HepG2 (cell line): ENCODE measurements at places on chromosomes 3 and 15.

- DNase-seq = peak; percentile 91
These were observed 119.6 kb downstream of the ASB7 start for GRCh38 chr15:100721758-100722550.

GRCh38 chr3:160671231-160671630 is 5.7 kb upstream of the ARL14 start:
- no peak for DNase-seq

- peak; percentile 23 for DNase-seq
These were observed 269.5 kb downstream of the SUCLG2 start for GRCh38 chr3:67384760-67385397.

- peak; percentile 76 for DNase-seq
These were observed at the start of gene KPNA1 for GRCh38 chr3:122514123-122515019. TSS of gene KPNA1 (minus strand) at chr3:122514939. CDS start at chr3:122496565, 18,374 bp downstream.

- peak; percentile 6 for DNase-seq
These were observed 65.6 kb upstream of the CTXND1 start for GRCh38 chr15:80317389-80318182.

DNA sequence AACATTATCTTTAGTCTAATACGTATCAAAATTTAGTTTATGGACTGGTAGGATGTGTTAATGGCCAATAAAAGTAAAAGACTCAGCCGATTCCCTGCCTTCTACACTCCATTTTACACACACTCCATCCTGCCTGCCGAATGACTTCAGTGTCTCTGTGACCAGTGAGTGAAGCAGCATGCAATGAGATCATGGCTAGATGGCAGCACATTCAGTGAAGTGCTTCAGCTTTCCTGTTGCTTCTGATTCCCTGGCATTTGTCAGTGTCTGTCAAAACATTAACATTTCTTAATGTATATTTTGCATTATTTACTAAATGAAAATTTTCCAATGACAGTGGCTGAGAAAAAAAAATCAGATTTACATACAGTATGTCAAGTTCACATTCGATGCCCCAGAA is 412.0 kb downstream of the FHIT start:
- DNase-seq = no peak

DNA sequence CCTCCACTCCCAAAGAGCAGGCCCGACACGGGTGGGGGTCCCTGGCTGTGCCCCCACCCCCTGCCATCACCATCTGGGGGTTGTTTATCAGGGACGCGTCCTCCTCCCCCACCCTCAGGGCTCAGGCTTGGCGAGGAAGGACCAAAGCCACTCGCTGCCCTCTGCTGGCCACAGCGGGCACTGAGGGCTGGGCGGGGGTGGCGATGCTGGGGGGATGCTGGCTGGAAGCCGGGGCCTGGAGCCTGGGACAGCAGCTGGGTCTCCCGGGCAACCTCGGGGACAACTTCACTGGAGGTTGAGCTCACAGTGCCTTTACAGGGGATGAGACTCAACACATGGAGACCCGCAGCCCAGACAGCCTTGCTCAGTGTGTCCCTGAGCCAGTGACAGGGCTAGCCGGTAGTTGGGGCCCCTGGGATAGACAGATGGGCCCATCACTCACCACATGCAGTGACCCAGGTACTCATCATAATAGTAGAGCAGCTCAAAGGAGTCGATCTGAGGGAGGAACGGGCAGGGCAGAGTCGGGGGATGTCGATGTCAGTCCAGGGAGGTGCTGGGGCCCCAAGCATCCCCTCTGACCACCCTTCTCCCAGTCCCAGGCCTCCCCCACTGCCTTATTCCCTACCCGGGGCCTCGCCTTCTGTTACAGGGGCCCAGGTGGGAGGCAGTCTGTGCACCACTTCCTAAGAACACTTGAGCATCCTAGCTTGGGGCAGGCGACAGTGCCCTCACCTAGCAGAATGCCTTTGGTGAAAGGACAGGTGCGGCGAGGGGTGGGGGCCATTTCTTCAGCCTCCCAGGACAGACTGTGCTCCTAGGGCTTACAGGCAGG is 5.9 kb upstream of the CALML4 start:
- no peak for DNase-seq

DNA sequence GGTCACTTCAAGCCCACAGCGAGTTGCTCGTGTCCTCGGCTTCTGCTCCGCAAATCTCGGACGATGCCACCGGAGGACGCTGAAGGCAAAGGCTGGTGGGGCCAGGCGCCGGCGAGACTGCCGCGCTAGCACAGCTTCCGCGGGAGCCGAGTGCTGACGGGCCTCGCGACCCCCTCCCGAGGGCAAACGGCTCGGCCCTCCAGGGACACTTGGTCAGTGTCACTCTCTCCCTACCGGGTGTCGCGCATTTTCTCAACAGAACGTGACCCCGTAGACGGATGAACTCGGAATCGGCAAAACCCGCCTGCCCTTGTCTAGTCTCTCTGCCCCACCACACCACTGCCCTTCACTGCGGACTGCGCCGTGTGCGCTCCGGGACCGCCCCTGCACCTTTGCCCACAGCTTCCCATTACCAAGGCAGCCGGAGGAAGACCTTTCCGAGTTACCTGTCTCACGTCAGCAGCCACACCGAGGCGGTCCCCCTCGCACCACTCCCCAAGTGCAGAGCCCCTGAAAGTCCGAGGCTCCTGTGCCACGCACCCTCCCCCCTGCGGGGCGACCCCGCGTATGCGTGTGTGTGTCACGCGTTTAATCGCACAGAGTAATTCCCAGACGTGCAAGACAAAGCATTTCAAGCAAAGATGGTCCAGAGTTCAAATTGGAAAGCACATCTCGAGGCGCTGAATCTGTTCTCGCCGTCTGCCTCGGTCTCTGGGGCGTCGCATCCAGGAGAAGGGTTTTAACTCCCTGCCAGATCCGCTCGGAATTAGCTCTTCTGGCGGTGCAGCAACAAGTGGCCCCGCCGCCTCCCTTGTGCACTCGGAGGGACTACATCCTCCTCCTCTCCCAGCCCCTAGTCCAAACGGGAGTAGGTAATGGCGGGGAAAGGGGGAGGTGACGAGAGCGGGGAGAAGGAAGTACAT is 245.0 kb upstream of the TOPAZ1 start:
- DNase-seq = no peak

DNA sequence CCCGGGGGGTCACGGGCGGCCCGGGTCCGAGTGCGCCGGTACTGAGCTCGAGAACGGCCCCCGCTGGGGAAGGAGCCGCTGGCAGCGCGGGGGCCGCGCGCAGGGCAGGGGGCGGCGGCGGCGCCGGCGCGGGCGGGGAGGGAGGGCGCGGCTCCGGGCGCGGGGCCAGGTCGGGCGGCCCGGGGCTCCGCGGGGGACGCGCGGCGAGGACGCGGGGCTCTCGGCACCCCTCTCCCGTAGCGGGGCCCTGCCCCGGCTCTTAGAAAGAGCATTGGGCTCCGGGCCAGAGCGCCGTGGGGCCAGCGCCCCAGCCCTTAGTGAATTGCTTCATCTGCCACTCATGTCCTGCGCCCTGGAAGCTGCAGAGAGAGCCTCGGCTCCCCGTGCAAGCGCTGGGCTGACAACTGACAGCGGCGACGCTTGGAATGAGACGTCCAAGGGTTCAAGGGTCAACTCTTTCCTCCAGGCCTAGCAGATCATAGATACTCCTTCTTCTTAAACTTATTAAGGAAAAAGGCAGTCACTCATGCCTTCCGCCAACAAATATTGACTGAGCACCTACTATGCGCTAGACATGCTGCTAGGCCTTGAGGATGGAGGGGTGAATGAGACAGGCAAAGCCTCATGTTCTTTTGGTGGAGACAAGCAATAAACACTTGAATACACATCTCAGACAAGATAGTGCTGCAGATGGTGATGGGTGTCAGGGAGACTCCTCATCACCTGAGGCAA is 140.8 kb downstream of the SMAD6 start:
- peak; percentile 37 for DNase-seq

DNA sequence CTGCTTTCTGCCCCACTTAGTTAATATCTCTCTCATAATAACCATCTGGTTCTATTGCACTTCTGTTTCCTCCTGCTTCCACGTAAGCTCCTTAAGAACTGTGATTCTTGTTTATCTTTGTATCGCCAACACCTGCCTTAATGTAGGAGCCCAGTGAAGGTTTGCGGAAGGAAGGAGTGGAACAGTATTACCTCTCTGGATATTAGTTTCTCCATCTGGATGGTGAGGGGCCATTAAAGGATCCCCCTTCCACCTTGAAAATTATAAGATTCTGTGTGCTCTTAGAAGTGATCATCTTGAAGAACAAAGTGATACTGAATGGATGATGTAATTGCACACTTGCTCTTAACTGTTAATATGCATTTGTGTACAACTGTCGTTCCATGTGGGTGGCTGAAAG is 2.2 kb downstream of the CHRNA5 start:
- no peak for DNase-seq

- DNase-seq = no peak
These were observed 44.9 kb downstream of the PEX5L start for GRCh38 chr3:179991883-179992282.

DNA sequence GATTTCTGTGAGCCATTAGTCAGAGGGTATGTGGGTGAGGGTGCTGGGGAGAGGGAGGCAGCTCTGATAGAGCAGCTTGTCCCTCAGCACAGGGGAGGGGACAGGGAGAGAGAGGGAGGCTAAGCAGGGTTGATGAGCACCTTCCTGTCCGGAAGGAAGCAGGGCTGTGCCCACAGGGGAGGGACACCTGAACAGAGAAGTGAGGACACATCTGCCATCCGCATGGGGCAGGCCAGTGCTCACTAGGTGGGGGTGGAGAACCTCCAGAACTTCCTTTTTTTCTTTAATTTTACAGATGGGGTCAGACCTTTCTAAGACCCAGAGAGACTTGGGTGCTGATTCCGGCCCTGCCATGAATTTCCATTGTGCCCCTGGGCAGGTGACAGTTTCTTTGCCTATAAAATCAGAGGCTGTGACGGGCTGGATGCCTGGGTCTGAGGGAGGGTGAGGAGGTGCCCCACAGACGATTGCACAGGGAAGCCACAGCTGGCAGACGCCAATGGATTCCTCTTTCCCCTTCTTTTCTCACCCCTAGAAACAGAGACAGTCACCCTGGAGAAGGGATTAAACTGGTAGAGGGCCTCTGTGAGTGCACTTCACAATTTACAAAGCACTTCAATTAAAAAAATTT is 4.1 kb upstream of the TGM5 start:
- no peak for DNase-seq

- DNase-seq = no peak
These were observed 44.6 kb downstream of the SH3BP5 start for GRCh38 chr3:15287565-15288330.

DNA sequence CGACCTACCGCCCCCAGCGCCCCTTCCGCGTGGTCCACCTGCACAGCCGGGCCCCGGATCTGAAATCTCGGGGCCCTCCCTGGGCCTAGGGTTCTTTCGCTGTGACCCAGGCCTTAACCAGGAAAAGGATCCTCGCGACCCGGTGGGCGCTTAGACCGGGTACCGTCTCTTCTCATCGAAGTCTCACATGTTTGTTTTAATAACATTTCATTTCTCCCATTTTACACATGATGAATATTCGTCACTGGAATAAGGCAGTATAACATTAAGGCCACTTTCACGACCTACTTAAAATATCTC is 277 bp upstream of the DALRD3 start:
- no peak for DNase-seq

GRCh38 chr3:197308591-197308990 is 10.2 kb upstream of the DLG1 start:
- DNase-seq = no peak

GRCh38 chr3:107421170-107421792 is 44.0 kb downstream of the CCDC54 start:
- peak; percentile 52 for DNase-seq

GRCh38 chr3:53377794-53378193 is 30.5 kb upstream of the DCP1A start:
- no peak for DNase-seq

DNA sequence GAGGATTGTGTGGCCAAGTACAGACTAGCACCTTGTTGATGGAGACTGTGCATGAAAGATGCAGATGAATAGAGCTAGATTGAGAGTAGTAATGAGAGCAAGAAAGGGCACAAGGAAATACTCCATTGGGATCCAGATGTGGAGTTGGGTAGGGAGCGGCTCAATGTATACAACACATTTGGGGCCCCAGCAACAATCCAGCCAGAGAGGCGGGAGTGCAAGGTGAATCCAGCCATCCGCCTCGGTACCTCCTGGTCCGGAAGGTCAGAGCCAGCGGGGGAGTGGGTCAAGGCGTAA is 9.0 kb downstream of the ISL2 start:
- DNase-seq = no peak

- DNase-seq = no peak
These were observed 417.4 kb upstream of the DPH6 start for GRCh38 chr15:35963326-35963725.

DNA sequence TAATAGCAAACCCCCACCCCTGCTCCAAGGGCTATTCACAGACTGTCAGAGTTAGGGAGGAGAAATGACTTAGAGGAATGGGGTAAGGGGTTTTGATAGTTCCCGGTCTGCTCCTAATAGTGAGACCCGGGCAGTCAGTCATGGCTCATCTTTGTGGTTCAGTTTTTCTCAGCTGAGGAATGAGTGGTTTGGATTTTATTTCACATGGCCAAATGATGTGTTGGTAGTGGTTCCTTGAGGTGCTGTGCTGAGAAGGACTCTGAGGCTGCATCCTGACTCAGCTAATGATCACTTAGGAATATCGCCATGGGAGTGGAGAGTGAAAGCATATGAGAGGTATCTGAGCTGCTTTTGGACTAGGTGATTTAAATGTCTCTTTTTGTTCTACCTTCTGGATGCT is 80.2 kb downstream of the LPP start:
- DNase-seq = no peak

DNA sequence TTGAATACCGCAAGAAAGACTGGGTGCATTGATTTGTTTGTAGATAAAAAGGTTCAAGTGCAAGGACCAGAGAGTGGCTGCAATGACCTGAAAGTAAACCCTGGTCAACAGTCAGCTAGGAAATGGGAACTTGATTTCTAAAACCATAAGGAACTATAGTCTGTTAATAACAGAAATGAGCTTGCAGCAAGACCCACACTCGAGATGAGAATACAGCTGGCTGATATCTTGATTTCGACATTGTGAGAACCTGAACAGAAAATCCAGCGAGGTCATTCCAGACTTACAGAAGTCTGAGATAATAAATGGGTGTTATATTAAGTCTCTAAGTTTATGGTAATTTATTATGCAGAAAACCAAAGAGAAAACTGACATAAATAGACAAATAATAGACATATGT is 177.3 kb downstream of the NFKBIZ start:
- no peak for DNase-seq

DNA sequence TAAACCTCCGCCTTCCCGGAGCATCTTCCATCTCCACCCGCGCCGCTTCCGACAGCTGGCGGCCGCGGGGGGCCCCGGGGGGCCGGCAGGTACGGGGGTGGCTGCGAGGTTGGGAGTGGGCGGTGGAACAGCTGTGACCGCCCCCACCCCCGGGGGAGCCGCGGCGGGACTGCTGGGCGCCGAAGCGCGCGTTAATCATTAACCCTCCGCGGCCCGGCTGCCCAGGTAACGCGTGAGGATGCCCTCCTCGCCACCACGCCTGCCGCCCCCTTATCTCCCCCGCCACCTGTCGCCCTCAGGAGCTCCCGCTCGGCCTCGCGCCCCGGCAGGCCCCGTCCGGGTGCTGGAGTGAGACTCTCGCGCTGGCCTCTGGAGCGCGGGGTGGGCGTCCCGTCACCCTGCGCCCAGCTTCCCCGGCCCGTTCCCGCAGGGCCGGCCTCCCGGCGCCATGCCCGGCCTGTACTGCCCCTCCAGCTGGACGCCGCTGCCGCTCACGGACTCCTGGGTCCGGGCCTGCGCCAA is 757 bp downstream of the VWA5B2 start:
- DNase-seq = peak; percentile 20

GRCh38 chr3:141648055-141648910 is 89.8 kb upstream of the RNF7 start:
- DNase-seq = peak; percentile 72
